ENCODE measurements at places on chromosomes 3 and 15.

- no peak for DNase-seq
These were observed 108.0 kb downstream of the SNRPN start for GRCh38 chr15:25062551-25063430.

GRCh38 chr3:103170651-103171050 lies 735.8 kb downstream of the ZPLD1 start:
- no peak for DNase-seq

- DNase-seq: no peak
These were observed 84.3 kb downstream of the CHST2 start for GRCh38 chr3:143203848-143204247.

GRCh38 chr3:180306155-180306554 lies 269.4 kb upstream of the PEX5L start:
- no peak for DNase-seq

GRCh38 chr15:52466716-52467115 lies 62.0 kb downstream of the MYO5A start:
- no peak for DNase-seq

GRCh38 chr15:68256675-68257450 lies 20.7 kb upstream of the FEM1B start:
- DNase-seq: peak; percentile 80

DNA sequence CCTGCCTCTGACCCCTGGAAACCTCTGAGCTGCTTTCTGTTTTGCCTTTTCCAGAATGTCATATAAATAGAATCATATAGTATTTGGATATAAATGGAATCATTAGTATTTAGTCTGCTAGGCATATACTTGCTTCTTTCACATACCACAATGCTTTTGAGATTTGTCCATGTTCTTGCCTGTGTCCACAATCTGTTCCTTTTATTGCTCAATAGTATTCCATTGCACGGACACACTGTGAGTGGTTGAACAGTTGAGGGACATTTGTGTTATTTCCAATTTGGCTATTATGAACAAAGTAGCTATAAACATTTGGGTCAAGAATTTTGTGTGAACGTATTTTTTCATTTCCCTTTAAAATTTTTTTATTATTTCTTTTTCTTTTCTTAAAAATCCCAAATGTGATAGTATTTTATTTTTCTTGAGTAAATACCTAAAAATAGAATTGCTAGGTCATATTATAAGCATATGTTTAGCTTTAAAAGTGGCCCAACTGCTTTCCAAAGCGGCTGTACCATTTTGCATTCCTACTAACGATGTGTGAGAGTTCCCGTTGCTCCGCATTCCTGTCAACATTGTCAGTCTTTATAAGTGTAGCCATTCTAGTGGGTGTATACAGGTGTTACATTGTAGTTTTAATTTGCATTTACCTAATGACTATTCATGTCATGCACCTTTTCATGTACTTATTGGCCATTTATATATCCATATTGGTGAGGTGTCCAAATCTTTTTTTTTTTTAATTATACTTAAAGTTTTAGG lies 26.5 kb downstream of the WDR53 start:
- no peak for DNase-seq

GRCh38 chr3:14289590-14290461 lies 111.2 kb downstream of the LSM3 start:
- no peak for DNase-seq

- no peak for DNase-seq
These were observed 4.4 kb downstream of the LAMP3 start for GRCh38 chr3:183158113-183158512.

DNA sequence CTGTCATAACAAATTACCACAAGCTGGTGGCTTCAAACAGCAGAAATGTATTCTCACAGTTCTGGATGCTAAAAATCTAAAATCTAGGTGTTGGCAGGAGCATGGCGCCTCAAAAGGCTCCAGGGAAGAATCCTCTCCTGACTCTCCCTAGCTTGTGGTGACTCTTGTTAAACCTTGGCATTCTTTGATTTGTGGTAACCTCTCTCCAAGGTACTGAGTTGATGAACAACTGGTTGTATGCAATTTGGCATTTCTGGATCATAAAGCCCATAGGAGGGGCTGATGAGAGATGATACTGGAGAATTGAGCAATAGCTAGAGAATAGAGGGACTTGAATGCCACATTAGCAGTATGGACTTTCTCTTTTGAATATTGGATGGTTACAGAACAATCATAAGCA lies 821.8 kb downstream of the TBL1XR1 start:
- no peak for DNase-seq

DNA sequence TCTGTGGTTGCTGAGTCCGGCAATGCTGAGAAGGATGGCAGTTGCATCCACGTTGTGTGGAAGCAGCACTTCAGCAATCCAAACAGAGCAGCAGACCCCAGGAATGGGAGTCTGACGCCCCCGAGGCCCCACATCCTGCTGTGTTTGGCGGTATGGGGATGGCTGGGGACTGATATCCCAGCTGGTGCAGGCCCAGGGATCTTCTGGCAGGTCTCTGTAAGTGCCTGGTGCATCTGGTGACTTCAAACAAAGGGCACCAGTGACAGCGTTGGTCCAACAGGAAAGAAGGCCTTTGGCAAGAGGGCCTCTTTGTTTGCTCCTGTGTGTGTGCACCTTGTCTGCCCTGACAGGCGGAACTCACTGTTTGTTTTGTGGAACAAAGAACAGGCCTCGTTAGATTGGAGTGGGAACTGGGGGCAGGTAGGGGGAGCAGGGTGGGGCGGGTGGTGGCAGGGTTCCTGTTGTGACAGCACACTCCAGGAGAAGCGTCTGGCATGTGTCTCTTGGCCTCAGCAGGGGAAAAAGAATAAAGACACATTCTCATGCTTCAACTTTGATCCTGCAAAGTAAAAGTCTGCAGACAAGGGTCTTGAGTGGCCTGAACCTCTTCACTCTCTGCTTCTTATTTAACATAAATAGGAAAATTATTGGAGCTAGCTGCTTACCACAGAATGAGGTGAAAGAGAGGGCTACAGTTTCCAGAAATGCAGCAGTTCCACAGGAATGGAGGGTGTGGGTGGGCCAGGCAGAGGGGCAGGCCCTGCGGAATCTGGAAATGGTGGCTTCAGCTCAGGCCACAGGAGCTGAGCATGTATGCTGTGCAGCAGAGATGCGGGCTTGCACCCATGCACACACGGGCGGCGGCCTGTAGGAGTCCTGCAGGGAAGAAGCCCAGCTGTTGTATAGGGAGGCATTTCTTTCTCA lies 94.5 kb upstream of the MYZAP start:
- DNase-seq: no peak

DNA sequence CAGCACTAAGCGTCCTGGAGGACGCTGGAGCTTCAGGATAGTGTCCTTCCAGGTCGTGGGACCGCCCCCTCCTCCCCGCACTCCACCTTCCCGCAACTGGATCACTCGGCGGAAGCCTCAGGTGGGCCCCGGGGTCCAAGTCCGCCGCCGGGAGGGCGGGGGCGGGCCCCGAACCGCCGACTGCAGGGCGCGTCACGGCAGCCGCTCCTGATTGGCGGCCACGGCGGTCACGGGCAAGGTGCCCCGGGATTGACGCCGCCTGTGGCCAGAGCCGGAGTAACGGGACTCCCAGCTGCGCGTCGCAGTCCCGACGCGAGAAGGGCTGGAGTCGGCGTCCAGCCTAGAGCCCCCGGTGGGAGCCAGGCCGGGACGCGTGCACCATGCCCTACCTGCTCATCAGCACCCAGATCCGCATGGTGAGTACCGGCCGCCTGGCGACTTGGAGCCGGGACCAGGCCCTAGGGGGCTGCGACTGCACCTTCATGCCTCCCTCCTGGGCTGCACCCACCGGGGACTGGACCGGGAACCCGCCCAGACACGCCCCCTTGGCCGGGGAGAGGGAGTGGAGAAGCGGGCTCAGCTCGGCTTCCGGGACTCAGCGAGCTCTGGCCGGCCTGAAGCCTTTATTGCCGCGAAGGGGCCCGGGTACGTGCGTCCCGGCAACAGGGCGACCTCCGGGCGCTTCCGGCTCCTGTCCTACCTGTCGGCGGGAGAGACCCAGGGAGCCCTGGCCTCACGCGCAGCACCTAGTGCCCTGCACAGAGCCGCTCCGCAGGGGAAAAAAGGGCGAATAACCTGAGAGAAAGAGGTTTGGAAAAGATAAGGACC lies at the start of gene GCHFR:
GCHFR (plus strand) TSS at position 268 of the 828 bp plus-strand sequence; CDS start at position 381, 113 bp downstream.
- DNase-seq: no peak

DNA sequence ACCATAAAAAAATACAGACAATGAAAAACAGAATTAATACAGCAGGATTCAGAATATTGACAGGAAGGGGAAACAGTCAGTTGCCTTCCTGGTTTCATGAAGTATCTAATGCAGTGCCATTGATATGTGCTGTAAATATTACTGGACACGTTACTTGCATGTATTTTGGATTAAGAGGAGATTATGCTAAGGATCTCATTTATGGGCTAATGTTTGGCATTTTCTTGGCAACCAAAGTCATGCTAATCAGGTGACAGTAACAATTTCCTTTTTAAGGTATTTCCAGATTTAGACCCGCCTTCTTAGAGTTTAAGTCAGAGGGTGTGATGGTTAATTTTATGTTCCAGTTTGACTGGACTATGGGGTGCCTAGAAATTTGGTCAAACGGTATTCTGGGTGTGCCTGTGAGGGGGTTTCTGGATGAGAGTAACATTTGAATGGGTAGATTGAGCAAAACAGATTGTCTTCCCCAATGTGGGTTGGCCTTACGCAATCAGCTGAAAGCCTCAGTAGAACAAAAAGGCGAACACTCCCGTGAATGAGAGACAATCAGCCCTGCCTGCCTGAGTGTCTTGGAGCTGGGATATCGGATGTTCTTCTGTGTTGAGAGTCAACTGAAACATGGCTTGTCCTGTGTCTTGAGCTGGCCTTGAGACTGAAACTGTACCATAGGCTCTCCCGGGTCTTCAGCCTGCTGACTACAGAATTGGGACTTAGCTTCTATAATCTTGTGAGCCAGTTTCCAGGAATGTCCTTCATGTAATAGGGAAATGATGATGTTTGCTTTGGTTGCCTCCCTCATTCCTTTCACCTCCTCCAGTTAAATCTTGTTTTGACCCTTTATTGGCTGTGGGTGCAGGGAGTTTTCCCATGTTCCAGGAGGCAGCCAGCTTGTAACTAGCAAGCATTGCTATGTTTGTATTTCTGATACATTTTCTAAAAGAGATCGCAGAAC lies 10.5 kb downstream of the SQOR start:
- no peak for DNase-seq

DNA sequence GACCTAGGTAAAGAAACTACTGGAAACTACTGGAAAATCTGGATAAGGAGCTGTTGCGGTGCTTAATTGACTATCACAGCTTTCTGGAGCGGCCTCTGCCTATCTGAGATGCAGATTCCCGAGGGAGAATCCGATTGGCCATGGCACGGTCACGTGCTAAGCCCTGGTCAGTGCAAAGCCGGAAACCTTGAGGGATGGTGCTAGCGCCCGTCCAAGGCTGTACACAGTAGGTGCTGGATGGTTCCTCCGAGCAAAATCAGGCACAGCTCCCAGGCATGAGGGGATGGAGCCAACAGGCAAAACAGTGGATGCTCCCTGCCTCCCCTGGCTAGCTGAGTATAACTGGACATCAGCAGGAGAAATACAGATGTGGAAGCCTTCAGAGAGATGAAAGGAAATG lies 238.7 kb upstream of the HES1 start:
- no peak for DNase-seq

DNA sequence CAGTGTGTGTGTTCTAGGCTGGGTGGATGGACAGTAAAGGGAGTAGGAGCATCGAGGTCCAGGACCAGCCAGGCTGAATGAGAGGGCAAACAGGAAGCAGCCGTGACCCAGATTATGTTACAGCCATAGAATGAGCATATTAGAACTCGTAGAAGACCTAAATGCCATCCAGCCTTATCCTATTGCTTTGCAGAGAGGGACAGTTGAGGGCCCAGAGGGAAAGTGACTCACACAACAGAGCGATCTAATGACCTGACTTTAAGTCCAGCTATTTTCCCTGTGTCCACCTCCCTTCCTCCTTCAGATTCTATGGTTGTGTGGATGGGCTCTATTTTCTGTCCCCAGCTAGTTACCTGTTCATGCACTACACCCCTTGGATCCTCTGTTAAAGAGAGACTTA lies 634.1 kb upstream of the TBL1XR1 start:
- no peak for DNase-seq

- DNase-seq: no peak
These were observed 11.6 kb upstream of the AEN start for GRCh38 chr15:88609344-88610090.

GRCh38 chr3:66037986-66038369 lies 740 bp downstream of the MAGI1 start:
- DNase-seq: no peak

GRCh38 chr15:22241451-22241850 lies 161.1 kb downstream of the OR4M2 start:
- no peak for DNase-seq

GRCh38 chr15:77168141-77168540 lies 97.2 kb upstream of the TSPAN3 start:
- no peak for DNase-seq

DNA sequence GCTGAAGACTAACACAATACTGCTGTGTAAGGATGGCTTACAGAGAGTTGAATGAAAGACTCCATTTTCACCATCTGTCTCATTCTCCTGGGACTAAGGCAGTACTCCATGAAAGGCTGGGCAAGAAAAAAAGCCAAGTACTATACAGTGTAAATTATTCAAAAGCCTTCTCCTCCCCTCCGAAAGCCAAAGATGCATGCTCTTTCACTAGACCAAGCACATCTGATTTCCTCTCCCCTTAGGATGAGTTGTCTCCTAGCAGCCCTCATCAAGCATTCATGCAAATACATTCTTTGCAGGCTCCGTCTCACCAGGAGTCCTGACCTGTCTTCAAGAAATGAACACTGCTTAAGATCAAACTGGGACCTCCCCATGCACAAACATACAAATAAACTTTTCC lies 133.5 kb upstream of the THBS1 start:
- DNase-seq: no peak

DNA sequence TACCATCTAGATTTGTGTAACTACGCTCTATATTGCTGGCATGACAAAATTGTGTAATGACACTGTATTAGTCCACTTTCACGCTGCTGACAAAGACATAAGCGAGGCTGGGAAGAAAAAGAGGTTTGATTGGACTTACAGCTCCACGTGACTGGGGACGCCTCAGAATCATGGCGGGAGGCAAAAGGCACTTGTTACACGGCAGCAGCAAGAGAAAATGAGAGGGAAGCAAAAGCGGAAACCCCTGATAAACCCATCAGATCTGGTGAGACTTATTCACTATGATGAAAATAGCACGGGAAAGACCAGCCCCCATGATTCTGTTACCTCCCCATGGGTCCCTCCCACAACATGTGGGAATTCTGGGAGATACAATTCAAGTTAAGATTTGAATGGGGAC lies 905.7 kb downstream of the DIPK2A start:
- DNase-seq: no peak

GRCh38 chr15:59205839-59206622 lies 612 bp upstream of the LDHAL6B start:
- DNase-seq: no peak

DNA sequence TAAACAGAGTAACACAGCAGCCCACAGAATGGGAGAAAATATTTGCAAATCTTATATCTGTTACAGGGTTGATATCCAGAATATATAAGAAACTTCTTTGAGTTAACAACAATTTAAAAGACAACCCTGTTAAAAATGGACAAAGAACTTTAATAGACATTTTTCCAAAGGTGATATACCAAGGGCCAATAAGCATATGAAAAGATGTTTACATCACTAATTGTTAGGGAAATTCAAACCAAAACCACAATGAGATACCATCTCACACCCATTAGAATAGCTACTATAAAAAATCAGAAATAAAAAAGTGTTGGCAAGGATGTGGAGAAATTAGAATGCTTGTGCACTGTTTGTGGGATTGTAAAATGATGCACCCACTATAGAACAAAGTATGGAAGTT lies 110.8 kb downstream of the SPATA16 start:
- DNase-seq: no peak

All from caudate nucleus (tissue), 63 donors.